Forelimb muscle (tissue), 1 donor: ENCODE measurements at places on chromosomes 11 and 22. TPM values are rescaled to one million over a fixed set of nuclear protein-coding genes. Genes with fewer than 3 reads are reported as not detected.

DNA sequence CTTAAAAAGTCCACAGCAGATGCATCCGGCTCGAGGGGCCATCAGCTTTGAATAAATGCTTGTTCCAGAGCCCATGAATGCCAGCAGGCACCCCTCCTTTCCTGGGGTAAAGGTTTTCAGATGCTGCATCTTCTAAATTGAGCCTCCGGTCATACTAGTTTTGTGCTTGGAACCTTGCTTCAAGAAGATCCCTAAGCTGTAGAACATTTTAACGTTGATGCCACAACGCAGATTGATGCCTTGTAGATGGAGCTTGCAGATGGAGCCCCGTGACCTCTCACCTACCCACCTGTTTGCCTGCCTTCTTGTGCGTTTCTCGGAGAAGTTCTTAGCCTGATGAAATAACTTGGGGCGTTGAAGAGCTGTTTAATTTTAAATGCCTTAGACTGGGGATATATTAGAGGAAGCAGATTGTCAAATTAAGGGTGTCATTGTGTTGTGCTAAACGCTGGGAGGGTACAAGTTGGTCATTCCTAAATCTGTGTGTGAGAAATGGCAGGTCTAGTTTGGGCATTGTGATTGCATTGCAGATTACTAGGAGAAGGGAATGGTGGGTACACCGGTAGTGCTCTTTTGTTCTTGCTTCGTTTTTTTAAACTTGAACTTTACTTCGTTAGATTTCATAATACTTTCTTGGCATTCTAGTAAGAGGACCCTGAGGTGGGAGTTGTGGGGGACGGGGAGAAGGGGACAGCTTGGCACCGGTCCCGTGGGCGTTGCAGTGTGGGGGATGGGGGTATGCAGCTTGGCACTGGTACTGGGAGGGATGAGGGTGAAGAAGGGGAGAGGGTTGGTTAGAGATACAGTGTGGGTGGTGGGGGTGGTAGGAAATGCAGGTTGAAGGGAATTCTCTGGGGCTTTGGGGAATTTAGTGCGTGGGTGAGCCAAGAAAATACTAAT is 1.9 kb downstream of the NEAT1 start:
- no peak for DNase-seq

DNA sequence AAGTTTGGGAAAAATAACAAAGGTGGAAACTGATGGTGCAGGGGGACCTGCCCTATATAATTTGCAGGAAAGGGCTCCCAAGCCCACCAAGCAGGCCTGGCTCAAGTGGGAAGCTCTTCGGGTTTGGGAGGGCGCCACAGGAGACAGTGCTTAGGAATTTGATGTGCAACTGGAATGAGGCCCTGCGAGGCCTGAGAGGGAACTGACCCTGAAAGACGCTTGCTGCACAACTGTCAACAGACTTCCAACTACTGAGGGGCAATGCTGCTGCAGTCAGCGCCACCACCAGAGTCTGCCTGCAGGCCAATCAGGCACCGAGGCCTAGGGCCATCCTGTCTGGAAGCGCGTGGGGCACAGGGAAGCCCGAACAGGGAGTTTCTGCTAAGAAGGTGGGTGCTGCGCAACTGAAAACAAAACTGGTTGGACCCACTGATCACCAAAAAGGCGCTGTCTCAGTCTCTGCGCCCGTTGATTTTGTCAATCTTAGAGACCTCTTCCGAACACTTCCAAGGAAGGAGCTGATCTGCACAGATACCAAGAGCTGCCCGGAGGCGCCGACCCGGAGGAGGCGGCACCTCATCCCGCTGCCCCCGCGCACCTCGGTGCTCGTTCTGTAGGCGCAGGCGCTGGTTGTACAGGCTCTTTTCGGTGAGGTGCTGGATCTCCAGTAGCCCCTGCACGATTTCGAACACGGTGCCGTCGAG is 667 bp downstream of the DGCR6L start:
- DNase-seq, result no peak

Gene PKDREJ
- polyA plus RNA-seq, result 0.67 TPM

GRCh38 chr22:44139773-44140172 is 41.0 kb upstream of the PARVG start:
- no peak for DNase-seq

Gene MYOD1
- polyA plus RNA-seq, result 71.6 TPM

Gene CHRDL2
- polyA plus RNA-seq, result 2.5 TPM

- DNase-seq, result no peak
Measured at GRCh38 chr11:116513894-116514293, 258.9 kb downstream of the BUD13 start.

Gene CXCR5
- polyA plus RNA-seq, result not detected

DNA sequence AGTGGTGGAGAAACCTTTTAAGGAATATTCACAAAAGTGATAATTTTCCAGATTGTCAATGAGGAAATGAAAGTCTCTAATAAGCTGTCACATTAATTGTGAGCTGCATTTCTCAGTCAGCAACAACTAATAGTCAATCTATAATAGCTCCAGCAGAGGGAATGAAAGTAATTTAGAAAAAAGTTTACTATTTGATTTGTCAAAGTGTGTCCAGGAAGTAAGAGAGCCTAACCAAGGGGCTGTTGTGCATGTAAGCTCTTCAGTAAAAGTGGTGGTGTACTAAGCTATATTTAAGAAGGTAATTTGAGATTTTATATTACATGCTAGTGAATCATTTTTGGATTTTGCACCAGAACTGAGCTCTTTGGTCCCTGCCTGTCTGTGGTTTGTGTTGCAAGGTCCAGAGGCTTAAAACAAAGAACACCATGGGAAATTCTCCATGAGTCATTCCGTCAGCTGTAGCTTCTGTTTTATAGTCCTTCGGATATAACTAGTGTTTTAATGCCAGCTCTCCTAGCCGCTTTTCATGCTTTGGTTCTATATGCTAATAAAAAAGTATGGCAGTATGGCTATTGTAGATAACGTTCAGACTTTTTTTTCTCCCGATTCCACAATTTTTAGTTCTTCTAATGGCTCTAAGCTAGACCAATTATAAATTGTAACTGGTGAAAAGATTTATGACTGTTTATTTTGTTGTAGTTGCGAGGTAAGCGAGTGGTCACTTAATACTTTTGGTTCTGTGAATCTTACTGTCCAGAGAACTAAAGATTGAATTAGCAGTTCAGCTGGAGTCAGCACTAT is 64.6 kb downstream of the ARHGEF12 start:
- DNase-seq, result no peak

GRCh38 chr11:9535189-9535781 is 38.2 kb upstream of the WEE1 start:
- no peak for DNase-seq

Gene ART1
- polyA plus RNA-seq, result 7.2 TPM

GRCh38 chr22:30275625-30276024 is 9.0 kb upstream of the OSM start:
- no peak for DNase-seq
